ENCODE measurements at places on chromosomes 6 and 20.

DNA sequence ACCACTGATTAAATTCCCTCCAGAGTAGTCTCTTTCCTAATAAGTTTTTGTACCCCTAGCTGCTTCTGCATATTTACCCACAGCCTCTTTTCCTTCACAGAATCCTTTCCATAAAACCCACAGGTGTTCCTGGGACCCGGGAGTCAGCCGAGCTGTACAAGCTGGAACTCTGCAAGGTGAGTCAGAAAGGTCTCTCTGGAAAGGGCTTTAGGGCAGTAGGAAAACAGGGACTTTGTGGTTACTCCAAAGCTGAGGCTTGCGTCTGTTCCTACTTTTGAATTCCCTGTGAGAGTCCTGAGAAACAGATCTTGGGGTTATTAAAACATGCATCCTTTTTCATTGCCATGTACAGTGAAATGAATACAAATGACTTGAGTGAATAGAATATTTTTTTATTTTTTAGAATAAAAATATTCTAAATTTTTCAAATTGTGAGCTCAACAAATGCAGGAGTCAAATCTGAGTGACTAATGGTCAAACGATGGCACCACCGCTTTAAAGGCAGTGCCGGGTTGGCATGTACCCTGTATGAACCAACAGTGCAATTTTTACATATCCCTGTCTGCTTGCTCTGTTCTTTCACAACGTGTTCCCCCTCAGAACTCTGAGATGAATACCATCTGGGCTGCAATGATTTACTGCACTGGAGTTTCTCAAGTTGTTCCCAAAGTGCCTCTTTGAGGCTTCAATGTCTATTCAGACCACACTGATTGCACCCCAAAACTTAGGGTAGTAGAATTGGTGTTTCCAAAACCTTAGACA lies 78.4 kb downstream of the GFRAL start:
- no peak for DNase-seq

DNA sequence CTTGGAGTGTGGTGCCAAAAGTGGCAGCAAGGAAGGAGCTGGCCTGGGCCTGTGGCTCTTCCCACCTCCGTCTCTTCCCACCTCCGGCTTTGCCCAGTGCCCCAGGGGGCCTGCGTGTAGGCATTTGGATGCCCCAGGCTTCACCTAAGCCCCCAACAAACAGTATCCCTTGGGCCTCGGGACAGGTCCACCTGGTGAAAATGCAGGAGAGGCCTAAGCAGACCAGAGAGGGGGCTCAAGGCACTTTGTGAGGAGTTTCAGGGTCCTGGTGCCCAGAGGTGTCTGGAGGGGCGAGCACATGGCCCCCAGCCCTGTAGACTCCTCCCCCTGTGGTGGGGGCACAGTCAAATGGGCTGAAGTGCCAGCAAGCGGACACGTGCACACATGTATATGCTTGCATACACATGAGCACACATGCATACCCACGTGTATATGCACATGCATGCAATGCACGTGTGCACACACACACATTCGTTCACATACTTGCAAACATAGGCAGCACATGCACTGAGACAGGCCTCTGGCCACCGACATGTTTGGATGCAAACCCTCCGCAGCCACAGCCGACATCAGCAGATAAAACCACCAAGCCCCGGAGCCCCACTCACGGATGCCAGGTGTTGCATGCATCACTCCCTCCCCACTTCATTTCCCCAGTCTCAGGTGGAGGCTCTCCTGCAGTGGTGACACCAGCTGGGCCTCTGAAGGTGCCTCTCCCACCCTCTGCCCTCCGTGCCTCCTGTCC lies 124.5 kb downstream of the TAF4 start:
- DNase-seq = no peak

DNA sequence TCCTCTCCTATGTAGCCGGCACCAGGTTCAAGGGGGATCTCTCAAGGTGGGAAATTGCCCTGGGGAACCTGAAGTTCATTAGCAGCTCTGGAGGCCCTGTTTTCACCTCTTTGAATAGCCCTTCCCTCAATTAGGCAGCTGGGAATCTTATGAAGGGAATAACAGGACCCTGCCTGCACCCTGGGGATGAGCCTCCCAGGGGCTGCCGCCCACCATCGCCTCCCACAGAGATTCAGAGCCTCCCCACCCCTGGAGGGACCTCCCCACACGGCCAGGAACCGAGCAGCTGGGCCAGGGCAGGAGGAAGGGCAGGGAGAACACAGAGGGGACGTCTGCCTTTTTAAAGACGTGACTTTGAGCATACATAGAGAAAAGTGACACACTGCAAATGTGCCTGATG lies 4.6 kb upstream of the EEF1A2 start:
- no peak for DNase-seq

DNA sequence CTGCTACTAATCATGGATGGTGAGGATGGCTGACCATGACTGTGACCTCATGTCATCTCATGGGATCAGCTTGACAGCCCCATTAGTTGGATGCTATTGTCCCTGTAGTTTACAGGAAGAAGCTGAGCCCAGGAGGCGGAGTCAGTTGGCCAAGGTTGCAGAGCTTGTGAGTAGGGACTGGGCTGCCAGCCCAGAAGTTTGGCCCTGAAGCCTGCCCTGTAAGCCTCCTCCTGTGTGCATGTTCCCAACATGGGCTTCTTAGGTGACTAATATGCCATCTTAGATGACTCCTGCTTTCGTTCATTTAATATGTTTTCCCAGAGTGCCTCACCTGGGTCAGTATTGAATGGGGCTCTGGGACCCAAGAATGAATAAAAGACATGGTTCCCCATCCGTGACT lies 6.9 kb downstream of the EDN3 start:
- no peak for DNase-seq

DNA sequence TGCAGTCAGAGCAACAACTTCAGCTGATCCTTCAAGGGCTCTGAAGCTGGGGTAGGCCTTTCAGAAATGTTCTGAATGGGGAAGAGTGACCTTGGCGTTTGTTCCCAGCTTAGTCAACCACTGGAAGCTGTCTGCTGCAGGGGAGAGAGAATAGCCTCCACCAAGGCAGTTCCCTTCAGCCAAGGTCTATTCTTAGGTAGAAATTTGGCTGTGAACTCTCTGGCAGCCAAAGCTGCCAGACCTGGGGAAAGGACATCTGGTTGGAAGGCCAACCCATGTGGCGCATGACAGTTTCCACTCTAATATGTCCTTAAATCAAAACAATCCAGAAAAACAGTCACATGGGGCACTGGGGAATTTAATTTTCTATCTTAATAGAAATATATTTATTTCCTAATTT lies 60.1 kb downstream of the FBXO5 start:
- no peak for DNase-seq

DNA sequence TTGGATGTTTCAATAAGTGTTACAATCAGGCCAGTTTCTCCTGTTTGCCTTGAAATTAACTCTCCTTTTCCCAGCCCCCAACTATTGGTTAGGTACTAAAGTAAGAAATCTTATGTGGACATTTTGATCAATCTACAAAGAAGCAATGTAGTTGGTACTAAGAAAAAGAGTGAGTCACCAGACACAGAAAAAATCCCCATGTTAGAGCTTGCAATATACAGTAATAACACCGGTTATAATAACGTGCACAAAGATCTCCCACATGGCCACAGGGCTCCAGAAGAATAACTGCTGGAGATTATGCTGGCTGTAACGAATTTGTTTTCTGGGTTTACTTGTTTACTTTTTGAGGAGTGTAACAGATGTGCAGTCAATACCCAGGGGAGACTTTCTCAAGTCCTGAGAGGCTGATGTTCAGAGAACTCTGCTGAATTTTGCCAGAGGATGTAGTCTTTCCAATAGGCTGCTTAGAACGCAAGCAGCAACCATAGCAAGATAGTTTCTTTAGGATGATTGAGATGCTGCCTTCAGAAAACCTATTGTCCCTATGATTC lies 166.2 kb upstream of the SPACA1 start:
- no peak for DNase-seq

DNA sequence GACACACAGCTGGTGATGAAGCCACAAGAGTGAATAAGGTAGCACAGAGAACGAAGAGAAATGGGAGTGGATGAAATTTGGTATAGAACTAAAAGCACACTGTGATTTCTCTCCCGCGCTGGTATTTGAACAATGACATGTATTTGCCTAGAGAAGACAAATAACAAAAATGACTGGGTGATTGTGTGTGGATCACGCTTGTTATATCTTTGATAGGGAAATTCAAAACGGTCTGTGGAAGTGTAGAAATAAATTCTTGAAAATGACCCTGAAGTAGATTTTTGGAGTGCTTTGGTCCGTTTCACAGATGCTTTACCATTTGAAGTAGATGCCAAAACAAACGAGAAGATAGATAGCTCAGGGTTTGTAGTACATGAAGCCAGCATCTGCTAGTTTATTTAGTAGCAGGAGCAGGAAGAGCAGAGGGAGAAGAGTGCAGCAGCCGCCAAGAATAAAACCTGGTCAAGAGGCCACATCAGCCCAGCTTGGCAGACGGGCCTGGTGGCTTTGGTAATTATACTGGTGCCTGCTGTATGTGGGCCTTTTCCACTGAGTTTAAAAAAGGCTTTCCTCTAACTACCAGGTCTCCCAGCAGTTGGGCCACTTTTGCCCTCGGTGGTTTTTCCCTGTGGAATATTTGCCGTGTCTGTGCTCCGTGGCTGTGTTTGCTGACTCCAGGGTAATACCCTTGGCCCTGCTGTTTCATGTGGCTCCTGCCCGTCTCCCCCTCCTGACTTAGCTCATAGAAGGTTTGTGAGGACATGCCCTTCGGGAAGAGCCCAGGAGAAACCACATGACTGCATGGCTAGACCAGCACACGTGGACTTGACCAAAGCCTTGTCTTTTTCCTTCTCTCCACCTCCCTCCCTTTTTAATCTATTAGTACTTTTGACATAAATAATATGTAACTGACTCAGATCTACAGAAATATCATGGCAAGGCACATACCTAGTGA lies 294.0 kb downstream of the SOX4 start:
- no peak for DNase-seq

DNA sequence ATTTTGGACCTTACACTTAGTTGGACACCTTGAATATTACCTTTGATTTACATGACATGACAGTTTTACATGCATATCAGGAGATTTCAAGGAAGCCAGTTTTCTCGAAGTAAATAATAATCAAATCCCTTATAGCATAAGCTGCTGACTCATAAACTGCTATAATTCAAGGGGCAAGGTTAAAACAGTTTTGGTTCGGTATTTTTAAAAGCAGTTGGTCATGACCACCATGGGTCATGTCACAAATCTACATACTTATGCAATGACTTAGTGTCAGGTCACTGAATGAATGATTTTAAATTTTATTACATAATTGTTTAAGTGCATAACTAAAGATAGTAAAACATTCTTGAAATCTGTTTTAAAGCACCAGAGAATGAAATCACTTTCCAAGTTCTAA lies 158.0 kb downstream of the DST start:
- DNase-seq = no peak

- no peak for DNase-seq
These were observed 136.5 kb downstream of the DOK5 start for GRCh38 chr20:54611708-54612412.

- no peak for DNase-seq
These were observed 29.0 kb upstream of the BCLAF1 start for GRCh38 chr6:136318676-136319075.

GRCh38 chr20:13231031-13231752 lies 10.1 kb downstream of the ISM1 start:
- DNase-seq = no peak

DNA sequence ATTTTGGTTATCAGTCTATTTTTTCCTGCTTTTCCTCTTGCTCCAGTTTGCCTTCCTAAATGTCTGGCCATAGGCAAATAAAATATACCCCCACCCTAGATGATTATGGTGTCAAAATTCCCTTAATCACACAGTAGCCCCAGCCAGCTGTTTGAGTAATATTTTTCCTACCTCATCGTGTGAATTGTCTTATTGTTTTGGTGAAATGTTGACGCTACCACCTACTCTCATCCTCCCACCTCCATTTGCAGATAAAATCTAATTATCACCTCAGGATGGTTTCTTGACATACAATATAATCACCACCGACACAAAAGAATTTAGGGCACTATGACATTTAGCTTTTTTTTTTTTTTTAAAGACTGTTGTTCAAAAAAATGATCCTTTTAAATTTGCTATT lies 44.1 kb upstream of the FUCA2 start:
- no peak for DNase-seq

- DNase-seq = no peak
These were observed 3.3 kb upstream of the PXDC1 start for GRCh38 chr6:3754776-3755175.

- DNase-seq = no peak
These were observed 60.9 kb downstream of the EPHA7 start for GRCh38 chr6:93358435-93358834.

- DNase-seq = no peak
These were observed 32.5 kb upstream of the PIM1 start for GRCh38 chr6:37137201-37138090.

GRCh38 chr20:8250539-8251200 lies 118.6 kb downstream of the PLCB1 start:
- DNase-seq = no peak

GRCh38 chr20:56178219-56178618 lies 70.3 kb upstream of the MC3R start:
- no peak for DNase-seq

DNA sequence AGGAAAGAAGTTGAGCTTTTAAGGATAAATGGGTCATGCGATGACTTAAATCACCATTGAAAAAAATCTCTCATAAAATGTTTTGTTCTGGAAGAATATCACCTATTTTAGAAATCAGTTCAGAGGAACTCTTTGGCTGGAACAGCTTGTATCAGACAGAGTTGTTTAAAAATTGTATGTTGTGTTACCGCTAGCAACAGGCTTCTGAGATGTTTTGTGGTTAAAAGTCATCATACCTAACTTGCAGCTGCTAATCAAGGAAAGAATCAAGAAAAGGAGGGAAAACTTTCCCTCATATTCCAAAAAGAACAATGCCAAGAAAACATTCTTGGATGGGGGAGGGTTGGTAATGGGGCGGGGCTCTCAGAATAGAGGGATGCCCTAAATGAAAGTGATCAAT lies 220.7 kb upstream of the CITED2 start:
- no peak for DNase-seq

- no peak for DNase-seq
These were observed 131.7 kb upstream of the RNF217 start for GRCh38 chr6:124830506-124830905.

DNA sequence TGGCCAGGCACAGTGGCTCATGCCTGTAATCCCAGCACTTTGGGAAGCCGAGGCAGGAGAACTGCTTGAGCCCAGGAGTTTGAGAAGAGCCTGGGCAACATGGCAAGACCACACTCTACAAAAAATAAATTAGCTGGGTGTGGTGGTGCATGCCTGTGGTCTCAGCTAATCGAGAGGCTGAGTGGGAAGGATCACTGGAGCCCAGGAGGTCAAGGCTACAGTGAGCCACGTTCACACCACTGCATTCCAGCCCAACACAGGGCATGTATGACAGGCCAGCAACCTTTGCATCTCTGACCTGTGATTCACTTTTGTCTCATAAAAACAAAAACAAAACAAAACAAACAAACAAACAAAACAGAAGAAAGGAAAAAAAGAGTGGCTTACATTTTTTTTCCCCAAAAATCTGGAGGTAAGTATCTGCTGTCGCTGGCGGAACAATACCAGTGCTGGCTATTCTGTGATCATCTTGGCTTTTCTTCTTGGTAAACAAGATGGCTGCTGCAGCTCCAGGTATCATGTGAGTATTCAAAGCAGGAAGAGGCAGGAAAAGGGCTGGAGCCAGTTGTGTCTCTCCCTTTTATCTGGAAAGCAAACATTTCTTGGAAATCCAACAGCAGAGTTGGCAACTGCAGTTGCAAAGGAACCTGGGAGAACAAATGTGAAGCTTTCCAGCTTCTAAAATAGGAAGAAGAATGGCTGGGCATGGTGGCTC lies 40.4 kb upstream of the ZMYND8 start:
- DNase-seq = no peak

All from hypothalamus (tissue), 51 donors.